ENCODE measurements at places on chromosomes 4 and X. TPM values are rescaled to one million over a fixed set of nuclear protein-coding genes. Genes with fewer than 3 reads are reported as not detected.

Gene SOWAHB
- polyA plus RNA-seq, result 3.3 TPM

Gene AR
- 1.6 TPM for polyA plus RNA-seq

Gene MTHFD2L
- polyA plus RNA-seq, result 12.3 TPM

DNA sequence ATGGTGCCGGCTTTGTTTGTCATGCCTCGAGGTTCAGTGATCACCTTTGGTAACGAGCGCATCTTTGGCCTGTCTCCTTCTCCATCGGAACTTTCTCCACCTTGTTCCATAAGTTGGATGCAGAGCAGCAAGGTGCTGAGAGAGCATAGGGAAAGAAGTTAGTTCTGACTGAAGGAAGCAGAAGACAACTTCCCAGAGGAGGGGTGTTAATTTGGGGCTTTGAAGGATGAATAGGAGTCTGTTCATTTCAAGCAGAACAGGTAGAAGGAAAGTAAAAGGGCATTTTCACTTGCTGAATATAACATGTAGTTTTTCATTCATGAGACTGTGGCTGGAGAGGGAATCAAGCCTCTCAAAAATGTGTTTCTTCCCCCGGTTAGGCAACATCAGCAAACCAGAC lies 232.0 kb upstream of the PSAPL1 start:
- H3K36me3 ChIP-seq, result no peaks in the 10 kb centered on the region
- H3K27ac ChIP-seq, result no peak overlapping the region
- no peaks in the 10 kb centered on the region for H3K4me1 ChIP-seq
- no peak overlapping the region for H3K4me3 ChIP-seq
- DNase-seq, result no peak

GRCh38 chr4:183635741-183636140 lies 23.2 kb downstream of the RWDD4 start:
- H3K27me3 ChIP-seq, result no peaks in the 10 kb centered on the region
- no peak overlapping the region for H3K4me3 ChIP-seq
- no peak for DNase-seq
- H3K27ac ChIP-seq, result no peak overlapping the region
- H3K36me3 ChIP-seq, result no peaks in the 10 kb centered on the region
- H3K4me1 ChIP-seq, result no peaks in the 10 kb centered on the region

DNA sequence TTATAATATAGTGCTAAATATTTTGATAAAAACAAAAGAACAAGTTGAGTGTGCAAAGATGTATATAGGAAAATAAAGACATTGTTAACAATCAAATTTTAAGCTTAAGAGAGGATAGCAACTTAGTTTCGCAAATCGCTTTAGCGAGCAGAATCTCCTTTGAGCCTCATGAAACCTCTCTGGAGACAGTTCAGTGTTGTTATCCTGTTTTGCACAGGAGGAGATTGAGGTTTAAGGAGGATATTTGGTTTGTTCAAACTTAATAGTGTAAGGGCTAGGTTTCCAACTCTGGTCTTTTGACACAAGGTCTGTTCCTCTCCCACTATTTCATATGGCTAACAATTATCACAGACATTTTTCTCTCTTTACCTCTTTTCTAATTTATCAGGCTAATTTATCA lies 1848.5 kb upstream of the TENM3 start:
- no peak overlapping the region for H3K27ac ChIP-seq
- no peaks in the 10 kb centered on the region for H3K36me3 ChIP-seq
- H3K27me3 ChIP-seq, result no peaks in the 10 kb centered on the region
- H3K4me3 ChIP-seq, result no peak overlapping the region
- H3K4me1 ChIP-seq, result no peaks in the 10 kb centered on the region
- DNase-seq, result no peak

DNA sequence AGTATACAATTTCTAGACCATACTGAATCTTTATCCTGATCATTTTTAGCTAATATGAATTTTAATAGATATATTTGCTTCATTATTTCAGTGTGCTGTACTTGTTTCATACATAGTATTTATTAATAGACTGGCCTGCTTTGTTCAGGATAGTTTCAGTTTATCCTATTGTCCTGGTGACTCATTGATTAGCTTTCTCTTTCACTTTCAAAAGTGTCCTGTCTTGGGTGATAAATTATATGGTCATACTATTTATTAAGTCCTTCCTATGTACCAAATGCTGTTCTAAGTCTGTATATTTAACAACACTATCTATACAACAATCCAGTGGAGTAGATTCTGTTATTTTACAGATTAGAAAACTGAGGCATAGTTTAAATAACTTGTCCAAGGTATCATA lies 153.8 kb upstream of the RAPGEF2 start:
- no peak for DNase-seq
- H3K27ac ChIP-seq, result no peak overlapping the region
- H3K4me1 ChIP-seq, result no peaks in the 10 kb centered on the region
- H3K4me3 ChIP-seq, result no peak overlapping the region

GRCh38 chrX:153972368-153973126 lies at the start of gene TMEM187:
TSS of gene TMEM187 (plus strand) at chrX:153972754. CDS start at chrX:153982063, 9,309 bp downstream.
- H3K4me1 ChIP-seq, result peaks cover 19% of the 10 kb centered on the region
- no peaks in the 10 kb centered on the region for H3K27me3 ChIP-seq
- peak within 1 kb of the TSS; percentile 88 for H3K4me3 ChIP-seq
- peak within 1 kb of the TSS; percentile 100 for H3K27ac ChIP-seq

DNA sequence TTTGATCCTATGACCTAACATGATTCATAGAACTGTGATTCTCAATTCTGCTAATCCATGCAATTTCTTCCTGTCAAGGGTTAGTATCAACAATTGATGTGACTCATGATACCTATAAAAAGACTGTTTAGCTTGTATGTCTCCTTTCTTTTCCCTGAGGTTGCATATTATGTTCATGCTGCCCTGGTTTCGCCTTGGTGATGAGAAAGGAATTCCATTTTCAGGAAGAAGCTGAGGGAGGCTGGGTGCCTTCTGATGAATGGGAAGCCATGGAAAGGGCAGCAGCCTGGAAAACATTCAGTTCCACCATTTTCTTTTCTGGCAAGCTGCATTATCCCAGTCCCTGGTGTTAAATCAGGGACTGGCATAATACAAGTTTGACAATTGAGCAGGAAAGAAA lies 976.5 kb downstream of the RPA4 start:
- H3K27ac ChIP-seq, result no peak overlapping the region
- H3K4me1 ChIP-seq, result no peaks in the 10 kb centered on the region
- H3K4me3 ChIP-seq, result no peak overlapping the region
- no peak for DNase-seq
- no peaks in the 10 kb centered on the region for H3K27me3 ChIP-seq

GRCh38 chrX:107452581-107452980 lies 3.1 kb downstream of the FRMPD3 start:
- no peak for DNase-seq
- no peak overlapping the region for H3K27ac ChIP-seq
- no peaks in the 10 kb centered on the region for H3K4me1 ChIP-seq
- H3K4me3 ChIP-seq, result no peak overlapping the region
- H3K27me3 ChIP-seq, result peaks cover 10% of the 10 kb centered on the region
- no peaks in the 10 kb centered on the region for H3K36me3 ChIP-seq

DNA sequence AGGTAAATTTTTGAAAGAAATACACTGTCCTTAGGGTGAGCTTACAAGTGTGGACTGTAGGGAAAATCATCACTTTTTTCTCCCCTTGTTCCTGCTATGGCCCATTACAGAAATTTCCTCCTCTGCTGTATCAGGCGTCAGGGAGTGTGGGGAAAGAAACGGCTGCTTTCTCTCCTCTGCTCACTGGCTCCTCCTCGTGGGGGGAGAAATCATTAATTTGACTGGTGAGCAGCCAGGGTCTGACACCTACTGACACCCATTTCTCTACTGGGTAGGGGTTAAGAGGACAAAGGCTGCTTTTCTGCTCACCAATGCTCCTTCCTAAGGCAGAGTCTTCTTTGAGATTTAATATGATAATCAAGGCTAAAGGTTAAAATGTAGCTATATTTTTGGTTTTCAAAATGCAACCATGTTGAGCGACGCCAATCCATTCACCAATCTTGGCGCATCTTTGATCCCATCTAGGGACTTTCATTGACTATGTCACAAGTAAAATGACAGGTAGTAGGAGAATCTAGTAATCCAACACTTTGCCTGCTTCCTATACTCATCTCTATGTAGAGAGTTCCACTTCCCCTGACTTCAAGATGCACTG lies 25.1 kb downstream of the SETD7 start:
- H3K4me3 ChIP-seq, result no peak overlapping the region
- no peaks in the 10 kb centered on the region for H3K4me1 ChIP-seq
- H3K27ac ChIP-seq, result no peak overlapping the region
- H3K36me3 ChIP-seq, result no peaks in the 10 kb centered on the region

DNA sequence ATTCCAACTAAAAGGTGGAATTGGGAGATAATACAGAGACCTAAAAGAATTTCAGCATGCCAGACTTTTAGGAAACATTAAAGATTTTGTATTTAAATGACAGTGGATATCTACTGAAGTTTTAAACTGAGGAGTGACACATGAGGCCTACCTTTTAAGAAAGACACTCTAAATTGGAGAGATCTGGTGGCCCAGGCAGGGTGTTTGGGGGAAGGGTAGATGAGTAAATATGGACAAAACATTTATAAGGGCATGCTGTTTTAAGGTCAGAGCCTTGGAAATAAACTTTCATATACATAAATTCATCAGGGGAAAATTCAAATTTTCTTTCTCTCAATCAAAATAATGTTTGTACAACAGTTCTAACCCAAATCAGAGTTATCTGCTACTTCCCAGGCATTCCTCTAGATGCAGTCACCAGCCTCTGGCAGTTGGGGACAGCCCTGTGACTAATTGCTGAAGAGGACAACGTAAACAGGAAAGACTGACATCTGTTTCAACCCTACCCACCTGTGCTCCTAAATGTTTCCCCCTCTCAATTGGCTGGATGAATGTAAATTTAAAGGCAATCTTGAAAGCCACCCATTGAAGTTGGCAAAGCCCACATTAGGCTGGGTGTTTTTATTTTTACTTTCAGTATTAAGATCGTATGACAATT lies 1646.9 kb upstream of the ADGRL3 start:
- no peak overlapping the region for H3K4me3 ChIP-seq
- no peaks in the 10 kb centered on the region for H3K27me3 ChIP-seq
- DNase-seq, result no peak
- no peak overlapping the region for H3K27ac ChIP-seq
- H3K4me1 ChIP-seq, result no peaks in the 10 kb centered on the region

- H3K4me1 ChIP-seq, result no peaks in the 10 kb centered on the region
- H3K27ac ChIP-seq, result no peak overlapping the region
- no peak for DNase-seq
- H3K4me3 ChIP-seq, result no peak overlapping the region
- H3K27me3 ChIP-seq, result no peaks in the 10 kb centered on the region
These were observed 21.1 kb downstream of the HS3ST1 start for GRCh38 chr4:11407551-11407950.

DNA sequence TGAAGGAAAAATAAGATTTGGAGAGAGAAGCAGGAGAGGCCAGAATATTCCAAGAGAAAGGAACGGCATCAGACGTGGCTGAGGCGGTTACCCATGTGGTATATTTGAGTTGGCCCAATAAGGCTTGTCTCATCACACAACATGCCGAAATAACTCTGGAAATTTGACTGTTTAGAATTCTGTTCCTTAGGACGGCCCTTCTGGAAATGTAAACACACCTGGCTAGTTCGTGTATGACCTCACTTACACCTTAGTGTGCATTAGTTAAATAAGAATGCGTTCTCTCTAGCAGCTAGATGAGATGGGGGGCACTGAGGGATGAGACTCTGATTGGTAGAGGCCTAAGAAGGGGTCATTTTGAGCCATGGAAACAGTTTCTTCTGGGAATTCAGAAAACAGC lies 33.2 kb upstream of the PLAC1 start:
- H3K4me3 ChIP-seq, result no peak overlapping the region
- H3K27me3 ChIP-seq, result no peaks in the 10 kb centered on the region
- H3K27ac ChIP-seq, result no peak overlapping the region
- DNase-seq, result no peak
- no peaks in the 10 kb centered on the region for H3K4me1 ChIP-seq
- H3K36me3 ChIP-seq, result no peaks in the 10 kb centered on the region

DNA sequence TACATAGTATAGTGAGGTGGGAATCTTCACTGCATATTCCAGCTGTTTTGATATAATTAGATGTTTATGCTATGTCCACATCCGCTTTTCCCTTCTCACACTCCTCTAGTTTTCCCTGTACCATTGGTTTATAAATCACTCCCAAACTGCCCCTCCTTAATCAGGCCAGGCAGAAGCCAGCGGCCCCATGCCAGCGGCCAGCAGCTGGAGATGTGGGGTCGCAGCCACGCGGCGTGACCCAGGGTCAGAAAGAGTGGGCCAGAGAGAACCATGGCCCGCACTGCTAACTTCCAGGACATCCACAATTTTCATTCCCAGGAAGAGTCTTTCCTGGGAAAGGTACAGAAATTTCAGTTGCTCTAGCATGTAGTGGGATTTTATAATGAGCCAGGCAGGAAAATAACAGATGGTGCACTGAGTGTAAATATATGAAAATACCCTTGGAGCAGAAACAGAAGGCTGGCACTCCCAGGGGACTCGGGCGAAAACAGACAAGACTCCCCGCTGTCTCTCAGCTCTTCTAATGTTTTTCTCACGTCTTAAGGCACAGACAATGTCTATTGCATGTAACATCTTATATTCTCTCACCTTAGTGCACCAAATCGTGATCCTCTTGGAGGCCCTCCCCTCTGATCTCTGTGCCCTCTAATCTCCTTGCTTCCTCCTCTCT lies 145.9 kb upstream of the ZFP42 start:
- no peak for DNase-seq
- no peaks in the 10 kb centered on the region for H3K4me1 ChIP-seq
- no peaks in the 10 kb centered on the region for H3K36me3 ChIP-seq
- no peak overlapping the region for H3K4me3 ChIP-seq
- H3K27me3 ChIP-seq, result no peaks in the 10 kb centered on the region
- H3K27ac ChIP-seq, result no peak overlapping the region

DNA sequence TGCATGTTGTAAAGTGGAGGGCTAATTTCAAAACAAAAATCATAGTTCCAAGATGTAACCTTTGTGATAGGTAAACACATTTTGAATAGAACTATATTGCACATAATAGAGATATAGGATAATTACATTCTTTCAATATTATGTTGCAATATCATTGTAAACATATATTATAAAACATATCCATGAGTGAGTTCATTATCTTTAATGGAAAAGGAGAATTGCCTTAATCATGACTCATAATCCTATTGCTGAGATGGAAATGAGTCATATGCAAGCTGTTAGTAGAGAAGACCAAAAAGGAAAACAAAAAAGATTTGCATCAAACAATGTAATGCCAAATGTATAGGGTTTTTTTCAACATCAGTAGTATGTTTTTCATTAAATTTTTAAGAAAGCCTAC lies 73.7 kb upstream of the WDR44 start:
- H3K27ac ChIP-seq, result no peak overlapping the region
- DNase-seq, result no peak
- H3K4me1 ChIP-seq, result no peaks in the 10 kb centered on the region
- H3K36me3 ChIP-seq, result no peaks in the 10 kb centered on the region

- H3K4me3 ChIP-seq, result no peak within 1 kb of the TSS
- no peak within 1 kb of the TSS for H3K27ac ChIP-seq
- no peaks in the 10 kb centered on the region for H3K27me3 ChIP-seq
These were observed at the start of gene HTRA3 for GRCh38 chr4:8269535-8270417. TSS of gene HTRA3 (plus strand) at chr4:8269754. CDS start at chr4:8269969, 215 bp downstream.
